ENCODE measurements at places on chromosomes 3 and 15. TPM values are rescaled to one million over a fixed set of nuclear protein-coding genes. Genes with fewer than 3 reads are reported as not detected.

The PP2D1 gene
- not detected for total RNA-seq

The APPL1 gene
- 20.8 TPM for total RNA-seq

The GDPGP1 gene
- total RNA-seq, result 4.5 TPM

The CEMIP gene
- total RNA-seq, result 1.1 TPM

The RRP9 gene
- total RNA-seq, result 34.5 TPM

The SPINK8 gene
- not detected for total RNA-seq

The FANCD2OS gene
- not detected for total RNA-seq

The BFSP2 gene
- not detected for total RNA-seq

The NPAP1 gene
- total RNA-seq, result not detected

The WDR93 gene
- 0.26 TPM for total RNA-seq

The TAGLN3 gene
- total RNA-seq, result not detected

The INTS14 gene
- total RNA-seq, result 43.8 TPM

The PRICKLE2 gene
- 3.9 TPM for total RNA-seq

The FMN1 gene
- 0.38 TPM for total RNA-seq

The ACKR4 gene
- not detected for total RNA-seq

The RETNLB gene
- total RNA-seq, result not detected

The LYZL4 gene
- total RNA-seq, result not detected

The EPHB3 gene
- total RNA-seq, result 0.33 TPM

The RAMAC gene
- 48.3 TPM for total RNA-seq

The BDH1 gene
- 2.0 TPM for total RNA-seq

The DGKG gene
- 5.8 TPM for total RNA-seq

The SAMMSON gene
- not detected for total RNA-seq

The RTP4 gene
- not detected for total RNA-seq

The LRRC2 gene
- total RNA-seq, result not detected

The USP4 gene
- total RNA-seq, result 15.7 TPM

The ALPK3 gene
- 0.10 TPM for total RNA-seq

The ESYT3 gene
- total RNA-seq, result 0.79 TPM

The ISG20 gene
- total RNA-seq, result 43.2 TPM

The ACTRT3 gene
- 3.5 TPM for total RNA-seq

The TYRO3 gene
- total RNA-seq, result 20.6 TPM

The DPPA4 gene
- not detected for total RNA-seq

The STRIT1 gene
- not detected for total RNA-seq

The SIAH2 gene
- 14.1 TPM for total RNA-seq

The EXD1 gene
- total RNA-seq, result 0.35 TPM

The AADAC gene
- total RNA-seq, result 9.0 TPM

The CAMK2N2 gene
- total RNA-seq, result 1.5 TPM

The TM4SF4 gene
- 35.9 TPM for total RNA-seq

The LYSMD2 gene
- 19.3 TPM for total RNA-seq

The DOCK3 gene
- 0.28 TPM for total RNA-seq

The ALDH1A2 gene
- total RNA-seq, result 0.36 TPM

The SH3BP5 gene
- 15.7 TPM for total RNA-seq

The PAQR9 gene
- 2.5 TPM for total RNA-seq

The C2CD4B gene
- 0.10 TPM for total RNA-seq

The PCSK6 gene
- total RNA-seq, result 13.9 TPM

The SKIL gene
- total RNA-seq, result 23.5 TPM

The ECE2 gene
- not detected for total RNA-seq

The TTC21A gene
- 1.2 TPM for total RNA-seq

The RYR3 gene
- 0.05 TPM for total RNA-seq

The RTP3 gene
- not detected for total RNA-seq

The C3orf85 gene
- not detected for total RNA-seq

The SLC22A13 gene
- total RNA-seq, result 0.07 TPM

The RNU6-1 gene
- total RNA-seq, result not detected

The ACP3 gene
- not detected for total RNA-seq

The CPN2 gene
- not detected for total RNA-seq
